ENCODE measurements at places on chromosomes 5 and 9. TPM values are rescaled to one million over a fixed set of nuclear protein-coding genes. Genes with fewer than 3 reads are reported as not detected.

Gene COL23A1
- total RNA-seq: 0.21 TPM

GRCh38 chr5:142540922-142541422, 144.9 kb downstream of the FGF1 start:
- DNase-seq: no peak

- DNase-seq: no peak
These were observed 195.5 kb downstream of the TMEM167A start for GRCh38 chr5:82881571-82882174.

Gene TRIM14
- 11.3 TPM for total RNA-seq

- no peak for DNase-seq
These were observed 21.8 kb upstream of the FKTN start for GRCh38 chr9:105535920-105536668.

- no peak for DNase-seq
These were observed 92.1 kb upstream of the IER5L start for GRCh38 chr9:129270205-129270604.

GRCh38 chr9:104027295-104027694, 66.8 kb upstream of the SMC2 start:
- no peak for DNase-seq

- peak; percentile 40 for DNase-seq
These were observed 58.3 kb downstream of the FGF1 start for GRCh38 chr5:142627383-142628217.

Gene SLC4A9
- 0.54 TPM for total RNA-seq

DNA sequence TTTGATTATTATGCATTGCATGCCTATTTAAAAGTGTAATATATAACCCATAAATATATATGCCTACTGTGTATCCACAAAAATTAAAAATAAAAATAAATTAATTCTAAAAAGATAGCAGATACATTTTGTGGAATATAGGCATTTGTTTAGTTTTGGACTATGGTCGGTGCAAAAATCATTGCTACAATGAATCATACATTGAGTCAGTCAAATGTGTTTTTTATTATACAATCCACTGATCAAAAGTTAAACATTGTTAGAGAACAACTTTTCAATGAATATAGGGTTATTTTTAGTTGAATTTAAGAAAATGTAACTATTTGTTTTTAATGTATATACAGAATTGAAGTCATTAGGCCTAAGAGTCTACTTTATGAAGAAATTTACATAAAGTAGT, 885.9 kb downstream of the EFNA5 start:
- no peak for DNase-seq

Gene FABP6
- total RNA-seq: not detected
